ENCODE measurements at places on chromosomes 12 and 14. TPM values are rescaled to one million over a fixed set of nuclear protein-coding genes. Genes with fewer than 3 reads are reported as not detected.

TROAP gene
- polyA plus RNA-seq = 24.8 TPM

IFNG-AS1 gene
- polyA plus RNA-seq = not detected

LMNTD1 gene
- 0.76 TPM for polyA plus RNA-seq

NAV3 gene
- 93.5 TPM for polyA plus RNA-seq

CDH24 gene
- polyA plus RNA-seq = 9.0 TPM

PLCZ1 gene
- not detected for polyA plus RNA-seq

CFAP251 gene
- polyA plus RNA-seq = 1.3 TPM

LBHD2 gene
- polyA plus RNA-seq = not detected

POTEG gene
- not detected for polyA plus RNA-seq

YAF2 gene
- polyA plus RNA-seq = 10.0 TPM

CCDC198 gene
- not detected for polyA plus RNA-seq

TCTN2 gene
- 8.1 TPM for polyA plus RNA-seq

RTL1 gene
- not detected for polyA plus RNA-seq

KRT72 gene
- polyA plus RNA-seq = not detected

TSHR gene
- polyA plus RNA-seq = not detected

KNTC1 gene
- 13.6 TPM for polyA plus RNA-seq

DBX2 gene
- polyA plus RNA-seq = not detected

PGF gene
- 3.3 TPM for polyA plus RNA-seq

NID2 gene
- 279 TPM for polyA plus RNA-seq

NPFF gene
- polyA plus RNA-seq = not detected

CLMN gene
- polyA plus RNA-seq = 0.27 TPM

POTEM gene
- polyA plus RNA-seq = not detected

OR6C1 gene
- polyA plus RNA-seq = not detected

KCNA1 gene
- polyA plus RNA-seq = not detected

EPYC gene
- polyA plus RNA-seq = 0.17 TPM

Data from BJ (cell line).